Ureter (tissue), 1 donor: ENCODE measurements at places on chromosomes 6 and 20.

- no peak for DNase-seq
Measured at GRCh38 chr6:110561696-110562095, 85.3 kb upstream of the SLC22A16 start.

- DNase-seq, result no peak
Measured at GRCh38 chr6:88566746-88567534, 396.5 kb downstream of the RNGTT start.

DNA sequence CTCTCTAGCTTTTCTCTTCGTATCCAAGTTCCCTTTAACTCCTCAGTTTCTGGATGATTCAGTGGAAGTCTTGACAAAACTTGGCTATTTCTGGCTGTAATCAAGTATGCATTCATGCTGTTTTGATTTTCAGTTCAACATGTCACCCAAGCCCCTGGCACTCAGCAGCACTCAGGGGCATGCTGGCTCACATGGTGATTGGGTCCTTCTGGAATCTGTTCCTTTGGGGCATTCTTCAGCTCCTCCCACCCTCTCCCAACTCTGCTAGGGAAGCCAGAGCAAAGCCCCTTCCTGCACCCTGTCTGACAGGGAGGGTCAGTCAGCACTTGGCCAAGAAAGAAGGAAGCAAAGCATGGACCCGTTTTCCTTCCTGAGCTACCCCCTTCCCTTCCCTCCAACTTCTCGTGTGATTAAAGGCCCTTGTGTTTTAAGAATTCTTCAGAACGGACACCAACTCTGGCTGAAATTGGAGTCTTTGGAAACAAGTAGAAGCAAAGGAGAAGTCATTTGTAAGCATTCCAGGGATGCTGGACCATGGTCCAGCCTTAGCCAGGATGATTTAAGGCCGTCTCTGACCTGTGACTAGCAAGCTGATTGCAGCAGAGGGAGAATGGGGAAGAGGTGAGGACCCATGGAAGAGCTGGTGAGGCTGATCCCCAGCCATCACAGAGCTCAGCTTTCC, 7.1 kb downstream of the PLEKHG1 start:
- DNase-seq, result no peak

DNA sequence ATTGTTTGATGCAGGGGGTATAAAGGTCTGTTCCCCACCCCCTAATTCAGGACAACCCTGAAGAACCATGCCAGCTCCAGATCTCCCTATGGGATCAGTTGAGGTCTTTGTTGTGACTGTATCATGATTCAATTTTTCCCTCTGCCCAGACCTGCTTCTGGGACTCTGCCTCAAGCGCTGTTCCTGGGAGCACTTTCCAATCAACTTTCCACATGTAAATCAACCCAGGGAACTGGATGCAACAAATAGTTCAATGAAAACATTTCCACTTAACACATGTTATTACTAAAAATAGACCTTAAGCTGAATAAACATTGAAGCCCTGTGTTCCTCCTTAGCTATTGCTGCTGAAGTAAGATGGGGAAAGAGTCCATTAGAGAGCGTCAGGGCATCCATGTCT, 139.5 kb downstream of the C6orf58 start:
- no peak for DNase-seq

- no peak for DNase-seq
Measured at GRCh38 chr6:42429836-42430235, 21.9 kb downstream of the TRERF1 start.

DNA sequence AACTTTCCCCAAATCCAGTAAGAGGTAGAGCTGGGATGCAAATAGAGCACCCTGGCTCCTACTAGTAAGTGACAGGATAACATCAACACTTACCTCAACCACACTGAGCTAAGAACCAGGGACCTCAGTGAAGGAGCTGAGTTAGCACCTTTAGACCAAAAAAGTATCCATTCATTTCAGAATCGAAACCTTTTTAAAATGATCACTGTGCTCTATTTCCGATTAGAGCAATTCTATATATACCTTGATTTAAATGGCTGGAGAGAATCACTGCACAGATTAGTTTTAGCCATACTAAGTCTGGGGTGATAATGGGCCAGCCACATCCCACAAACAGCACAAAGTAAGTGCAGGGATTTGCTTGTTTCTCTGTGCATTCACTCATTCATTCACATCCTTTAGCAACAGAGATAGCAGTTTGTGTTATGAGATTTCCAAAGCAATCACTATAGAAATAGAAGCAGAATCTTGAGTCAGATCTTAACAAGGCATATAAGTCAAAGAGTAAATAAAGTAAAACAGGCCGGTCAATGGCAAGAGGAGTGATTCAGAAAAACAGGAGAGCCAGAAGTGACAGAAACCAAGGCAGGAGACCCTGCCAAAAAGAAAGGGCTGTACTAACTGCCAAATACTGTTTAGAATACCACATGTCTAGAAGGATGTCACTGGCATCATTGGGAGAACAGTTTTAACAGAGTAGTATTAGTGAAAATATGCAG, 136.3 kb downstream of the KIF13A start:
- DNase-seq, result no peak

DNA sequence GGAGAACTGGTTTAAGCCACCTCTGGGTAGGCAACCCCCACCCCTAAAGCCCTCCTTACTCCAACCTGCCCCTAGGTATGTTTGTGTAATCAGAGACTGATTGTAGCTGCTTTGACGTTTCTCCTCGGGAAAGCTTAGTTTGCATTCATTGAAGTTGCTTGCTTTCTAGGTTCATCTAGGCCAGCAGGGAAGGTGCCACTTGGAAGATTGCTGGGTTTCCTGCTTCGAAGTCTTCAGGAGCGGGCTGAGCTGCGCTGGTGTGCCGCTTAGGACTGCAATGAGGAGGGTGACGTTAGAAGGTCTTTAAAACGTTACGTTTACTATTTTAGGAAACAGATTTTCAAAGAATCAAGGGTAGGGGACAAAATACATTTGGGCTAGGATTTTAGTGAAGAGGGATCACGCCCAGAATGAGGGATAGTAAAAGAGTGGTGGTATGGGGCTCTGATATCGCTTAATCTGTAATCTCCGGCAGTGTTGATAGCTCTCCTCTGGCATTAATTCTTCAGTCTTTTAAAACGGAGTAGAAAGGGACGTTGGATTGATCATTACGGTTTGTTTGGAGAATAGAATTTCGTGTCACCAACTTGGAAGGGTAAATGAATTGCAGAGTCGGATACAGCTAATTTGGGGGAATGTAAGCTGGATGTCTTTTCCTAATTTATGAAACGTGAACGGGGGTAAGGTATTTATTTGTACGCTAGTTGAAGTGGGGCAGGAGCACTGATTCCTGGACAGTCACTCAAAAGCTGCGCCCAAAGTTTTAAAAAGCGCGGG, 92.6 kb upstream of the PRDM1 start:
- DNase-seq, result no peak

DNA sequence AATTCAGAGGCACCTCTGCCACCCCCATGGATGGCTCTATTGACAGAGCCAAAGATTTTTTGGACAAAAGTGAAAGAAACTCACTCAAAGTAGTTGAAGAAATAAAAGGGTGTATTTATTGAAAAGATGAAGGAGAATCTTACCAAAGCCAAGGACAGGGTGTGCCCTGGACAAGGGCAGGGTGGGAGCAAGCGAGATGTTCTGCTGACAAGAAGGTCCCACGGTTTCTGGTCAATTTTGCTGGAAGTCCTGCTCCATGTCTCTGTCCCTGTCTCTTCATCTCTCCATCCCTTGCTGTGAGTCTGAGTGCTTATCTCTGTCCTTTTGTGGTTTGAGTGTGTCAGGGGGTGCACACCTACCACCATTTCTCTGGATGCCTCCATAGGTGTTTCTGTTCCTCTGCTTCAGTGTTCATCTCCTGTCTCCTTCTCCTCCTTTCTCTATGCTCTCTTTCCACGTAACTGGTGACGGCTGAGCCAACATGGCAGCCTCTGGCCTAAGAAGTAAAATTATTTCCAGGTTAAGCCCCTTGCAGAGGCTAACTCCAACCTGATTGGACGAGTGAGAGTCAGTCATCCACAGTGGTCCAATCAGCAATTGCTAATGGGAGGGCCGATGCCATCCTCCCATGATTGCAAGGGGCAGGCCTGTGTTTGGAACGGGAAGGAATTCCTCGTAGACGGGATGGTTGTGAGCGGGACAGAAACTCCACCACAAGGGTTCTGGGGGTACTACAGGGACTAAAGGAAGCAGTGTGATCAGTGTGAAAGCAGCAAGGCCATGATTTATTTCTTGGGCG, 502.1 kb upstream of the CDH4 start:
- DNase-seq, result no peak

GRCh38 chr20:36950414-36951197, 902 bp downstream of the SAMHD1 start:
- no peak for DNase-seq

GRCh38 chr20:61447952-61448351, 195.9 kb downstream of the CDH4 start:
- no peak for DNase-seq

GRCh38 chr6:167208819-167209576, 51.2 kb upstream of the GPR31 start:
- no peak for DNase-seq

GRCh38 chr6:35664945-35665344, 23.8 kb downstream of the FKBP5 start:
- no peak for DNase-seq

DNA sequence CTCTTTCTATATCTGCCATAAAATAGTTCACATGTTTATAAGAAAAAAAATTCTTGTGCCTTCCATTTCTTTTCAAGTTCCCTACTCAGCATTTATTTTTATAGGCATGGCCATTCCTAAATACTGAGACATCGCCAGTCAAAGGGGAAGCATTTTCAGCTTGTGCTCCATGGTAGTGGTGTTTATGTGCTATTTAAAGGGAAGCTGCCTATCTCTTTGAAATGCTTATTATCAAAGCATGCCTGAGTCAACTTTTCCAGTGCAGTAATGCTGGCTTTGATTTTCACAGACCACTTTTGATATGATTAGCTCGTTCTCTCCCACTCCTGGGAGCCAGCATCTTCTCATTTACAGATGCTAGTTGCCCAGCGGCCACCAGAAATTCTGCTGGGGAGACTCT, 124.1 kb upstream of the RIN2 start:
- no peak for DNase-seq

DNA sequence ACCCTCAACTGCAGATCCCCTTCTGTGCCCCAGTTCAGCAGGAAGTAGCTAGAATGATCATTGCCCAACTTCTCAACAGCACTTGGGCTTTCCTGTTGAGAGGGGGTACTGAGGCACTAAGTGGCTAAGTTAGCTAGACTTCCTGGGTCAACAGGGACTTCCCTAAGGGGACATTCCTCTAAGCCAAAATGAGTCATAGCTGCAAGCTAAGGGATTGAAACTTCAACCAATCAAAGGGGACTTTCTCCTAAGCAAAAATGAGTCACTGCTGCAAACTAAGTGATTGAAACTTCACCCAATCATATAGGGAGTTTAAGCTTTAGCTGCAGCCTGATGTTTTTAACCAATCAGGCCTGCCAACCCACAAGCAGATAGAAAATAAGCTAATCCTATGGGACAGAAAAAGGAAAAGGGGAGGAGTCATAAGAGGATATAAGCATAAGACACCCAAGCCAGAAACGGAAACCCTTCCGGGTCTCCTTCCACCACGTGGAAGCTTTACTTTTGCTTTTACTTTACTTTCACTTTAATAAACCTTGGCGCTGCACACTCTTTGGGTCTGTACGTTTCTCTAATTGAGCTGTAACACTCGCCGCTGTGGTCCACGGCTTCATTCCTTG, 659.0 kb upstream of the HS3ST5 start:
- DNase-seq, result no peak

DNA sequence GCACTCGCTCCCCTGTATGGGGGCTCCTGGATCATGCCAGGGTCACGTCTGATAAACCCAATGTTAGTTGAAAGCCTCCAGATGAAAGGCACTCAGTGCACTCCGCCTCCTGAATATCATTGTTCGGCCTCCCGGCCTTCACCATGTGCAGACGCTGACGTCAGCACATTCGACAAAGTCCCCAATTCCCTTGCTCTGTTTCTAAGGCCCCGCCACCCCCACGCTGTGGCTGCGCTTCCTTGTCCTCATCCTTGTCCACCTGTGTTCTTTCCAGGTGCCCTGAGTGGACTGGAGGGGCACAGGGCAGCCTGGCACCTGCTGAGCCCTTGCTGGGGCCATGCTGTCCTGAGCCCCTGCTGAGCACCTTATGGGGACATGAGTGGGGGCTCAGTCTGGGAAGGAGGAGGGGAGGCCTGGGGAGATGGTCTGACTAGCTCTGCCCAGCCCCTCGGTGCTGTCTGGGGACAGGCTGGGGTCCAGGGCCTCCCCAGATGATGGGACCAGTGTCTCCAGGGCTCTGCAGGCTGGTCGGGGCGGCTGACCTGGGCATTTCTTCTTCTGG, 9.8 kb upstream of the BHLHE23 start:
- DNase-seq, result no peak

- DNase-seq, result no peak
Measured at GRCh38 chr20:60288945-60289344, 330.7 kb downstream of the CDH26 start.

GRCh38 chr6:904994-905393, 212.1 kb upstream of the EXOC2 start:
- DNase-seq, result no peak

- no peak for DNase-seq
Measured at GRCh38 chr6:35897486-35897885, 23.4 kb downstream of the SRPK1 start.

DNA sequence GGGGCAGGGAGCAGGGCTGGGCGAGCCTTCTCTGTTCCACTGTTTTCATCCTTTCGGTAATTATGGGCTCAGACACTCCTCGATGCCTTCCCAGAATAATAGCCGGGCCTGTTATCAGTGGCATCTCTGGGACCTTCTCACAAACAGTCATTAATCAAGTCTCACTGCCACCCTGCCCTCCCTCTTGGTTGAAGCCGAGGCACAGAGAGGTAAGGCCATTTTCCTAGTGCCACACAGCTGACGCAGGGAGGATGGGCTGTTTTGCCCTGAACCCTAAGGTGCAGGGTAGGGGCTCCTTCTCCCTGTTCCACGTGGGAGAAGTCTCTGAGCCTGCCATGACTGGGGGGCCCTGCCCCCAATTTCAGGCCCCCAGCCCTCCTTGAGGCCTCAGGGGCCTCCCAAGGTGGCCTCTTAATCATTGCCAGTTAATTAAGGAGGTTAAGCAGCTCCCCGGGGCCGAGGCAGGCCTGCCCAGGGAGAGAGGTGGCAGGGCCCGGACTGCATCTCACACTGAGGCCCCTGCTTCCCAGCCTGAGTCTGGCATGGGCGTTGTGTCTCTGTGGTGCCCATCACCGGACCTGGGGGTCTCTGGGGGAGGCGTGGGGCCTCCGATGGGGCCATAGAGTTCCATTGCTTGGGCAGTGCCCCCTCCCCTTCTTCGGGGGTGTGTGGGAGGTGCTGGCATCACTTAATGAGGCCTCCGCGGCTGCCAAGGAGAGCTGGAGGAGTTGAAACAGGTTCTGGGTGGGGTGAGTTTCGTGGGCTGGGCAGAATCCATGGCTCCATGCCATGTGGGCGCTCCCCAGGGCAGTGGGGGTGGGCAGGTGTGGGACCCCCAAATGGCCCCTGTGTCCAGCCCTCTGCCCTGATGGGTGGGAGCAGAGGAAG, 42.9 kb downstream of the CEBPB start:
- no peak for DNase-seq
